Peyer's patch (tissue), 4 donors: ENCODE measurements at places on chromosomes 3 and 15. TPM values are rescaled to one million over a fixed set of nuclear protein-coding genes. Genes with fewer than 3 reads are reported as not detected.
A peak's percentile ranks its signal among the peaks of the same experiment; 100 is the strongest.

The FAM131A gene
- 47.9 TPM for total RNA-seq

The NDUFAF3 gene
- total RNA-seq = 90.7 TPM

The CCK gene
- not detected for total RNA-seq

The GOLGA8F gene
- not detected for total RNA-seq

GRCh38 chr15:31327669-31328427 is 1.2 kb downstream of the KLF13 start:
- peaks cover 24% of the 10 kb centered on the region for H3K4me1 ChIP-seq
- H3K27me3 ChIP-seq = no peaks in the 10 kb centered on the region
- peak overlapping the region; percentile 84 for H3K4me3 ChIP-seq
- H3K36me3 ChIP-seq = no peaks in the 10 kb centered on the region
- peak; percentile 90 for DNase-seq

- no peaks in the 10 kb centered on the region for H3K36me3 ChIP-seq
- H3K4me3 ChIP-seq = no peak overlapping the region
- no peaks in the 10 kb centered on the region for H3K4me1 ChIP-seq
- DNase-seq = no peak
- H3K27me3 ChIP-seq = no peaks in the 10 kb centered on the region
Observed at GRCh38 chr15:91924183-91924582, 70.7 kb downstream of the SLCO3A1 start.

- no peaks in the 10 kb centered on the region for H3K36me3 ChIP-seq
- no peak for DNase-seq
- no peaks in the 10 kb centered on the region for H3K4me1 ChIP-seq
- no peak overlapping the region for H3K27ac ChIP-seq
Observed at GRCh38 chr3:150623945-150624344, 20.8 kb downstream of the SELENOT start.

GRCh38 chr15:73298522-73299245 is 70.1 kb downstream of the HCN4 start:
- DNase-seq = no peak
- H3K27me3 ChIP-seq = no peaks in the 10 kb centered on the region
- H3K27ac ChIP-seq = no peak overlapping the region
- H3K4me3 ChIP-seq = no peak overlapping the region
- H3K4me1 ChIP-seq = no peaks in the 10 kb centered on the region
- H3K36me3 ChIP-seq = no peaks in the 10 kb centered on the region

GRCh38 chr3:52437326-52438103 is 7.4 kb downstream of the SEMA3G start:
- DNase-seq = peak; percentile 78
- H3K4me3 ChIP-seq = no peak overlapping the region
- H3K36me3 ChIP-seq = no peaks in the 10 kb centered on the region
- H3K27ac ChIP-seq = no peak overlapping the region
- H3K4me1 ChIP-seq = peaks cover 24% of the 10 kb centered on the region

DNA sequence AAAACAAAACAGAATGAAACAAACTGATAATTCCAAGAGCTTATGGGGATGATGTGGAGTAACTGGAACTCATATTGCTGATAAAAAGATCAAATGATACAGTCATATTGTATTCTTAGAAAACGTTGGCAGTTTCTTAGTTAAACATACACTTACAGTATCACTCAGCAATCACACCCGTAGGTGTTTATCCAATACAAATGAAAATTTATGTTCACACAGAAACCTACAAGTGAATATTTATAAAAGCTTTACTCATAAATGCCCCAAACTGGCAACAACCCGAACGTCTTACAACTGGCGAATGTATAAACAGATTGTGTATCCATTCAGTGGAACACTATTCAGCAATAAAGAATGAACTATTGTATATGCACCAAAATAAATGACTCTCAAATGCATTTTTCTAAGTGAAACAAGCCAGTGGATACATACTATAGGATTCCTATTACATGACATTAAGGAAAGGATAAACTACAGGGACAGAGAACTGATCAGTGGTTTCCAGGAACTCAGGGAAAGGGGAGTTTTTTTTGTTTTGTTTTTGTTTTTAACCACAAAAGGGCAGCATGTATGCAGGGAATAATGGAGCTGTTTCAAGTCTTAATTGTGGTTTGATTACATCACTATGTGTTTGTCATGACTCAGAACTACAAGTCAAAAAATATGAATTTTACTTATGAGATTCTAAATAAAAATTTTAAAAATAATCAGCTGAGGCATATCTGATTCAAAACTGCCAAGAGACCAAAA is 71.8 kb upstream of the NDUFB4 start:
- no peak for DNase-seq
- no peak overlapping the region for H3K4me3 ChIP-seq
- no peak overlapping the region for H3K27ac ChIP-seq

GRCh38 chr3:66593978-66594377 is 93.2 kb upstream of the LRIG1 start:
- no peaks in the 10 kb centered on the region for H3K4me1 ChIP-seq
- H3K27ac ChIP-seq = no peak overlapping the region
- H3K4me3 ChIP-seq = no peak overlapping the region
- H3K36me3 ChIP-seq = no peaks in the 10 kb centered on the region
- no peaks in the 10 kb centered on the region for H3K27me3 ChIP-seq

GRCh38 chr15:39584662-39585388 is 3.9 kb downstream of the THBS1 start:
- H3K4me1 ChIP-seq = no peaks in the 10 kb centered on the region
- no peaks in the 10 kb centered on the region for H3K27me3 ChIP-seq
- no peak for DNase-seq
- no peak overlapping the region for H3K4me3 ChIP-seq
- H3K36me3 ChIP-seq = peaks cover 80% of the 10 kb centered on the region
- peak overlapping the region; percentile 90 for H3K27ac ChIP-seq
